NCI-H2171 treated with DMSO at 0.1 percent for 48 hours (cell line): ENCODE measurements at places on chromosomes 5 and 9.

DNA sequence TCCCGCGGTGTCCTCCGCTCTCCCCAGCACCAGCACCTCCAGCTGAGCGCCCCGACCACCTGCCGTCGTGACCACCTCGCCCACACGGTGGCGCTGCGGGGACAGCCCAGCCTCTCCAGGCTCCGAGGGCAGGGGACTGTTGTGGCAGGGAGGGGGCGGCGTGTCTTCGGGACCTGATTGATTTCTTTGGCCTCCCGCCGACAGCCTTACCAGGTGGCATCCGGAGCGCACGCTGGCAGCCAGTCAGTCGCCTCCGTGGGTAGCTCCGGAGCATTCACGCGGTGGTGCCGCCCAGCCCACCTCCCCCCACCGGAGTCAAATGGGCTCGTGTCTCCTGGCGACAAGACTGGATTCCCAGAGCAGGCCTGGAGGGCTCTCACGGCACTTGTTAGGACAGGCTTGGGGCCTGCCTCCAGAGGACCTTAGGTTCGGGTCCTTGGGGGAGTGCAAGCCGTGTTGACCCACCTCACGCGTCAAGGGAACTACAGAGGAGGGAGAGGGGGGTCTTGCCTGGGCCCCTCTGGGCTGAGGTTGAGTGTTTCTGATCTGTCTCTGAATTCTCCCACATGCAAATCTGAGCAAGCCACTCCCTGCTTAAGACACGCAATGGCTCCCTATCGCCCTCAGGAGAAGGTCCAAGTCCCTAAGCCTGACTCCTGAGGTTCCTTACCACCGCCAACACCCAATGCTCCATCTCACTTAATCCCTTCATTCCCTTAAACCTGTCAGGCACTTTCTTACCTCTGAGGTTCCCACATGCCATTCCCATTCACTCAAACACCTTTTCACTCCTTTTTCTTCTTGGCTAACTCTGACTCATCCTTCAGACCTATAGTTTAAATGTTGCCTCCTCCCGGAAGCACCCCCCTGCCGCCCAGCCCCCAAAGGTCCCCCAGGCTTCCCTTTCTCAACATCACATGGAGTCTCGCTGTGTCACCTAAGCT, 51.2 kb upstream of the GGTA1 start:
- DNase-seq = peak; percentile 84

DNA sequence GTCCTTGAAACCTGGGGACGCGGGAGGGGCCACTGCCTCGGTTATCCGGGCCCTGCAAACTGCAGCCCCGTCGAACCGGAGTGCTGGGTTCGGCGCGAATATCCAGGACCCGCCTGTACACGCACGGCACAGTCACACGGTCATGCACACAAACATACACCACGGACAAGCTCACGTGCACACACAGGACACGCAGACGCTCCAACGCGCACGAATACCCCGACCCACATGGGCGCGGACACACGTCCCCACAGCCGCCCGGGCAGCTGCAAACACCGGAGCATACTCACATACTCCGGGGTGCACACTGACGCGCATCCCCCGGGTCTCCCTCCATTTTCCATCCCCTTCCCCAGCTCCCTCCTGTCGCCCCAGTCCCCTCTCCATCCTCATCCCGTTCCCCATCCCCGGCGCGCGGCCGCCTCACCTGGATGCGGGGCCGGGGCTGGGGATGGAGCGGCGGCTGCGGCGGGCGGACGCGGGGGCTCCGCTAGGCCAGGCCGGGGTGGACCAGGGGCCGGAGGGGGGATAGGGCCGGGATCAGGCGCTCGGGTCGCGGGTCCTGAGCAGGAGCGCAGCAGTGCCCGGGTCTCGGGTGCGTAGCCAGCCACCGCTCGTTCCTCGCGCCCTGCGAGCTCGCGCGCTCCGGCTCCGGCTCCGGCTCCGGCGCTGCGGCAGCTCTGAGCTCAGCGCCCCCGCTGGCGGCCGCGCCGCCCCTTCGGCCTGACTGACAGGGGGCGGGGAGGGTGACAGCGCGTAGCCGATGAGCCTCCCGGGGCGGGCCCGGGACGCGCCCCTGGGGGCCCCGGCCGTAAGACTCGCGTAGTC, at the start of the genes EIF4E1B and SNCB:
TSS of gene EIF4E1B (plus strand) at position 823 of the 828 bp plus-strand sequence. CDS start 12,113 bp downstream, outside the sequence.
TSS of gene SNCB (minus strand) at position 682 of the 828 bp plus-strand sequence. CDS start 880 bp downstream, outside the sequence.
- DNase-seq = peak; percentile 54

- DNase-seq = no peak
Observed at GRCh38 chr5:68320413-68320986, 104.9 kb downstream of the PIK3R1 start.

GRCh38 chr5:38008198-38008597, 168.4 kb upstream of the GDNF start:
- peak; percentile 97 for DNase-seq

DNA sequence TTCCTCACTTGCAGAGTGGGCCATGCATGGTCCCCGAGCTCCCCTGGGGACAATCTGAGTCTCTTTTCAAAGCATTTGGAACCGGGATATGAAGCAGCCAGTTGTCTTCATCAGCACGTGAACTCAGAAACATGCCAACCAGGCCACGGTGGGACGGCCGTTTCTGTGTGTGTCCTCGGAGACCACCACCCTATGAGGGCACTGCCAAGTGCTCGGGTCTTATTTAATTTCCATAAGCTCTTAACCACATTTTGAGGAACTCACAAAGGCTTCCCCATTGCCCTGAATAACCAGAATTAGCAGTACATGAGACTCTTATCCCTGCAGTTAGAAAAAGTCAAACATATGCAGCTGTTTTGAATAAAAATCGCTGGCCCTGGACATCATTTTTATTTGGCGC, 60.1 kb downstream of the OTULIN start:
- DNase-seq = no peak

DNA sequence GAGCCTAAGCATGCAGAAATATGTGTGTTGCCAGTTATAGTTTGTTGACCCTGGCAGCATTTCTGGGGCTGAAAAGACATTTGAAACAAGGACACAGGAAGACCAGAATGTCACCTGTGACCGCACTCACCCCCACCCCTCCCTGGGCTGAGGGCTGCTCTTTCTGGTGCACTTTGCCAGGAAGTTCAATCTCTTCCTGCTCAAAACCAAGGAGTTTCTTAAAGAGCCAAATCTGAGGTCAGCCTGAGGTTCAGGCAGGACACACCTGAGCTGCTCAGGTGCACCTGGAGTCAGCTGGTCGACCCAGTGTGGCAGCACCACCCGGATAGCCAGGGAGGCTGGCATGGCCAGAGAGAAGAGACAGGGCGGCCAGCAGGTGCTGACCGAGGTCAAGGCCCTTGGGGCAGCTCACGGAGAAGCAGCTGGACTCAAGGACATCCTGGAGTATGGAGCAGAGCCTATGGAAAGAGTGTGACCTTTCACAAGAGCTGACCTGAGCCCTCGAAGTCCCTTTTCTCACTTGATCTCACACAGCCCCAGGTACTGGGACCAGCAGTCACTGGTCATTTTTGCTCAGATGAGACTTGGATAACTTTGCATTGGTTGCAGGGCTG, 376.9 kb upstream of the IRX4 start:
- DNase-seq = no peak

- no peak for DNase-seq
Observed at GRCh38 chr9:131310833-131311554, 21.5 kb downstream of the PLPP7 start.

- DNase-seq = no peak
Observed at GRCh38 chr5:159171274-159171673, 38.1 kb downstream of the RNF145 start.

GRCh38 chr5:157502143-157502647, 42.2 kb downstream of the NIPAL4 start:
- no peak for DNase-seq

DNA sequence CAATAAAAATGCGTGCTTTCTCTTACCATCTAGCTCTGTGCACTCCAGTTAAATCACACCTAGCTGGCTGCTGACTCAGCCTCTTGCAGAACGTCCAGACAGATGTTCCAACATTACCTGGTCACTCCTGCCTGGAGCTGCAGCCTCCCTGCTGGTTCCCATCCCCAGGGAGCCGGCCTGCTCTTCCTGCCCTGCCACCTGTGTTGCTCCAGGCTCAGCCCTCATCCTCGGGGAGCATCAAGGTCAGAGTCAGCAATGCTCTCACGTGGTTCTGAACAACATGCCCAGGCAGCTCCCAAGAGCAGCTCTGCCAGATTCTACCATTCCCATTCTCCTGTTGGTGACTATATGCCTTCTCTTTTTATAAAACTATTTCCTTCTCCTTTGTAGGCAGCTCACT, 81.3 kb downstream of the GADD45G start:
- peak; percentile 94 for DNase-seq

- no peak for DNase-seq
Observed at GRCh38 chr5:1936901-1937300, 54.2 kb upstream of the IRX4 start.
